Suppressor macrophage treated with lipopolysaccharide for 1 hour (primary cell): ENCODE measurements at places on chromosomes 6 and 20.
A peak's percentile ranks its signal among the peaks of the same experiment; 100 is the strongest.

- no peak for DNase-seq
These were observed 63.3 kb upstream of the PDE10A start for GRCh38 chr6:165726290-165726875.

DNA sequence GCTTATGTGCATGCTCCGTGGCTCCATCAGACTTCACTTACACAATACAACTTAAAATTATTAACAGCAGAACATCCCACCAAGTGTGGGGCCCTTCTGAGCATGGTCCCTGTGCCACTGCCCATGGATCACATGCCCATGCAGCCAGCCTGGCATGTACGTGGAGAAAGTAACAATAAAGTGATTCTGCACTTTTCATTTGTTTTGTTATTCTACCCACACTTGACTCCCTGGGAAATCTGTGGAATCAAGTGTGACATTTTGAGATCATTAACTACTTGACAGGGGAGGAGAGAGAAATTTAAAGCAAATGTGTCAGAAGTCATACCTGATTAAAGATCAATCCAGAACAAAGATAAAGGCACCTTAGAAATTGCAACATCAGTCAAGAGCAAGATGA lies 112.0 kb downstream of the ISM1 start:
- DNase-seq, result no peak

DNA sequence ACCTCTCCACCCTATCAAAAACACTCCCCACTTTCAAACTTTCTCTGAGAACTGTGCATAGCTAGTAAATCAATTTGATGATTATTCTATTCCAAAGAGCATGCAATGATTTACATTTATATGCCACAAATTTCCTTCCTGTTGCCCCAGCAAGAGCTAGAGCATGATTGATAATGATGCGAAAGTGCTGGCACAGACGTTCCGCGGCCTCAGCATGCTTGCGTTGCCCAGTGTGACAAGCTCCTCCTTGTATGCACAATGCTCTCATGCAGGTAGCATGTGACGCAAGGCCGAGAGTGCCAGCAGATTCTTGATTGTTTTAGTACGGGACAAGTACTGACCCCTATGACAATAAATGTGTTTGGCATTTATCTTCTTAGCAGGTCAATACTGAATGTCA lies 696.3 kb upstream of the SLC35B3 start:
- DNase-seq, result no peak

- DNase-seq, result no peak
These were observed 88.4 kb upstream of the CCDC167 start for GRCh38 chr6:37587866-37588734.

DNA sequence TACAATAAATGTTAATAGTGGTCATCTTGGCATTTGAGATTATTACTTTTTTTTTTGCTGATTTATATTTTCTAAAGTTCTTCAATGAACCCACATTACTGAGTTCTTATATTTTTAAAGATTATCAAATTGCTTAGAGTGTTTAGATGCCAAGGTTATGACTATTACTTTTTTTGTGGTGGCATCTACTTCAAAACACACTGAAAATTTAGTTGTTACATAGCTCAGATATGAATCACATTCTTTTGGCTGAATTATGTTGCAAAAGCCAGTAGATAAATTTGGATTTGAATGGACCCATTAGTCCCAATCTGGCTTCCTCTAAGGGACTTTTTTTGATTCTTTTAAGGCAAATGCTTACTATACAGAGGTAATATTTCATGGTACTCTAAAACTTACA lies 8.9 kb downstream of the UTRN start:
- no peak for DNase-seq

DNA sequence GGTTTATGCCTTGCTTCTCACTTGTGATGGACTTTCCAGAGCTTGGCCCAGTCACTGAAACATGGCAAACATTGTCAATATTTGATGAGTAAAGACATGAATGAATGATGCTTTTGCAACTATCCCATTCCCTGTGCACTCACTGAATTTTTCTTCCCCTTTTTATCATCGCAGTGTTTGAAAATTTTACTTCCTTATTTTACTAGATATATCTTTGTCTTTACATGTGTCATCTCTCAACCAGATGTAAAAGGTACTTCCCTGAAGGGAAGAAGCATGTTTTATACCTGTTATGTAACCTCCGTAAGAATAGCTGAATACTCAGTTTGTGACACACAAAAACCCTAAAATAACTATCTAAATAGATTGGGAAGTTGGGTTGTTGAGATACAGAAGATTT lies 544.7 kb upstream of the FLRT3 start:
- DNase-seq, result peak; percentile 0
